T47D (cell line): ENCODE measurements at places on chromosomes 3 and 15.

GRCh38 chr3:126130981-126131745 is 47.2 kb upstream of the SLC41A3 start:
- DNase-seq, result no peak

DNA sequence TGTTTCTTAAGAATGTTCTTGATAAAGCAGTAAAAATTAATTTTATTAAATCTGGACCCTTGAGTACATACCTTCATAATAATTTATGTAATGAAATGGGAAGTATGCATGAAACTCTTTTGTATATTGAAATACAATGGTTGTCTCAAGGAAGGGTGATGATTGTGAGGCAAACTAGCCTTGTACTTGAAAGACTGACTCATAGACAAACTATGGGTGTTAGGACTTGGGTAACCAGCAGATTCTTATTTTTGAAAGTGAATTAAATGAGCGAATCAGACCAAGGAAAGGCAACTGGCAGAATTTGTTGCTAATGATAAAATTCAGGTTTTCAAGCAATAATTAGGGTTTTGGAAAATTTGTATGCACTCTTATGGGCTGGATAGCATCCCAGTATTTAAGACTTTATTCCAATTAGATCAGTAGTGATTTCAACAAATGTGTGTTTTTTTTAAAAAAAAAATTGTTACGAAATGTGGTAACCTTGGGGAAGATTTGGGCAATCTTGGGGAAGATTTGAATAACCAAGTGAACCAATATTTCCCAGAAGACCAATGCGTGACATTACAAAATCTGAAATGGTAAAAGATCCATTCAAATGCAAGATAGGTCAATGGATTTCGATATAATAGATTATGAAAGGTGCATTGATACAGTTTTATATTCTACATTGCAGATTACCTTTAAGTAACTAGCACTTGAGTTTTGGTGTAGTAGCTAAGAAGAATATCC is 42.0 kb downstream of the ATP2C1 start:
- no peak for DNase-seq

GRCh38 chr3:154247806-154248415 is 76.4 kb downstream of the DHX36 start:
- no peak for DNase-seq

DNA sequence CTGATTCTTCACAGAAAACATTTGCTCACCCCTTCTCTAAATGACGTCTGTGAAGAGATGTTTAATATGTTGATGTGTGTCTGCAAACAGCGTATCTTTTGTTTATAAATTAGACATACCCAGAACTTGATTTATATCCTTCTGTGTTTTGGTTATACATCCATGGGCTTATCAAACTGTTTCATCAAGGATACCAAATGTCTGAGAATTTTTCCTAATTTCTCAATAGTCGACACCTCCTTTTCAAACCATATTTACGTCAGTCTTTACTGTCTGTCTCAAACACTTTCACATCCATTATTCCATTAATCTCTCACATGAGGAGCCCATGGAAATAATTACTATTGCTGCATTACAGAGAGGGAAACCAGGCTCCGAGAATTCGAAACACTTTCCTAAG is 85.4 kb downstream of the FGF12 start:
- DNase-seq, result no peak

DNA sequence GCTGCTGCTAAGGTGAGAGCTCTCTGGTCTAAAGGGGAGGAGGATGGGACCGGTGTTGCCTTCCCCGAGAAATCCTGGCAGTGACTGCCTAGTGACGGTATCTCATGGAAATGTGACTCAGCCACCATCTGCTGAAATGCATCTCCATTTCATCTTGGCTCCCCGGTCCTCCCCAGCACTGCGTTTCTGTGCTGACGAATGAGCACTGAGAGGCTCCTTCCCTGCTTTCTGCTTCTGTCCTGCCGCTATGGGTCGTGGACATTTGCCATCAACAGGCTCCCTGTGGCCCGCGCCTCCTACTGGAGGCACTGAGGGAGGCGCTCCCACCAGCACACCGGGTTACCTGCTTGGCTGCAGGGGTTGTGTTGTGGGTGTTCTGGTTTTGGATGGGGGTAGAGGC is 13.5 kb upstream of the SEC13 start:
- no peak for DNase-seq

DNA sequence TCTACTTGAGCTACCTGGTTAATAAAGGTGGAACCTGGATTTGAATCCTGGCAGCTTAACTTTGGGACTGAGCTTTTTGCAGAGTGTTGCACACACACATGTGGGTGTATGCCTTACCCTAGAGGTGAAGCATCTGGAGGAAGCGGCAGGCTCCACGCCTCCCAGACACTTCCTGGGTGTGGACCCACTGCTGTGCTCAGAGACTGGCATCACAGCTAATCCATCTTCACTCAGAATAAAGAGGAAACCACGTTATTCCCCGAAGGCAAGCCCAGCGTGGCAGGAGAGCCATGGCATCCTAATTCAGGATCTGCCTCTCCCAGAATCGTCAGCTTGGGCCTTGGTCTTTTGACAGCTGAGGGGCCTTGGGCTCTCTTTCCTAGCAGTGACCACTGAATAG is 25.5 kb downstream of the CCDC13 start:
- no peak for DNase-seq

DNA sequence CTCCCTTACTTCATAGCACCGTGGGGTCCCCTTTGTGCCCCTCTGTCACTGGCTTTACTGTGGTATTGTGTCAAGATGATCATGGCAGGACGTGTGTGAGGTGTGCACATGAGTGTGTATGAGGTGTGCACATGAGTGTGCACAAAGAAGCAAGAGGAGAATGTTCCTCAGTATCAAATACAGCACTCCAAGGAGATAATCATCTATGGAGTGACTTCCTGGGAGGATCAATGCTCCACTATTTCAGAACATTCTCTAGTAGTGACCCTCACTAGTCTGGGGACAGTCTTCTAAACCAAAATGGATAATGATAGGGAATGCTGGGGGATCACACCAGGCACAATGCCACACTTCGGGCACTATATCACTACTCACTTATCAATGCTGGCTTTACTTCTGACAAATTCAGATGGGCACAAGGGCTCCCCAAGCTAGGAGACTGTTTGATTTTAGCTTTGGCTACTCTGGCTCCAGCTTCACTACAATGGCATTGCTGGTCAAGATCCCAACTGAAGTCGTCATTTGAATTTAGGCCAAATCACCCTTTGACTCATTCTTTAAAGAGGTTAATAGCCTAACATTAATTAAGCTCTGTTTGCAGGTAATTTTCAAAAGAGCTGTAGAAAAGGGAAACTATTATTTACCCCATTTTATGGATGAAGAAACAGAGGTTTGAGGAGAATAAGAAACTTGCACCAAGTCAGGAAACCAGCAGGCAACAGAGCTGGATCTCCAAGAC is 124.1 kb downstream of the THRB start:
- no peak for DNase-seq

- DNase-seq, result no peak
Observed at GRCh38 chr3:41080141-41080540, 119.2 kb upstream of the CTNNB1 start.

GRCh38 chr3:35785234-35785888 is 146.0 kb downstream of the ARPP21 start:
- no peak for DNase-seq

- no peak for DNase-seq
Observed at GRCh38 chr15:60620708-60621107, 141.8 kb upstream of the ICE2 start.

DNA sequence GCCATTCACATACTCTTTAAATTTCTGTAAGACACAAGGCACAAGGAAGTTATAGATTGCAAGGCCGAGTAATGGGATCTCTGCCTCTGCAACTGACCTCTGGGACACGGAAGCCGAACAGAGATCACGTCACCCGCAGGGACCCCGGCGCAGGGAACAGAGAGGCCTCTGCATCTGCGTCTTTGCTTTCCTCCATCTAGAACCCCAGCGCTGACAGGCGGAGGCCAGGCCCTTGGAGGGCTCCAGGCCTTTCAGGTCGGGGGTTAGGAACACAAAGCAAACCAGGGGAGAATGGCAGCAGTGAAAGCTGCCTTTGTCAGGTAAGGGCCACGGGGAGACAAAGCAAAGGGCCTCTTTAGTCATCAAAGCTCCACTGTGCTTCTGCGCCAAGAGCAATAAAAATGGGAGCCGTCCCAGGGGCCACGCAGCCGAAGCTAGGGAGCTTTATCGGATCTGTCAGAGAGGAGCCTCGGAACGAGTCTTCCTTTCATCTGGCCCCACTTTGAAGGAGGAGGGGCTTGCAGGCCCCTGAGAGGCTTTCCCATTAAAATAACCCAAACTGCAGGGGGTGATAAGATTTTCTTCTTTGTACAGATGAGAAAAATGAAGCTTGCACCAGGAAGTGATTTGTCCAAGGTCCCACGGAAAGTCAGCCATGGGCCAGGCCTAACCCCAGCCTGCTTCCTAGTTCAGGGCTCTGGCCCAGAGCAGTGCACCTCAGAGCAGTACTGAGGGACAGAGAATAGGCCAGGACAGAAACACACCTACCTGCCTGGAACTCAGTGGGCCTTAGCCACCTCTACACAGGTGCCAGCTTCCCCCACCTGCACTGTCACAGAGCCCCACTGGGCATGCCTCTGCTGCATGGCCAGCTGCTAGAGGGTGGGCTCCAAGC is 84.4 kb upstream of the RAD18 start:
- no peak for DNase-seq

DNA sequence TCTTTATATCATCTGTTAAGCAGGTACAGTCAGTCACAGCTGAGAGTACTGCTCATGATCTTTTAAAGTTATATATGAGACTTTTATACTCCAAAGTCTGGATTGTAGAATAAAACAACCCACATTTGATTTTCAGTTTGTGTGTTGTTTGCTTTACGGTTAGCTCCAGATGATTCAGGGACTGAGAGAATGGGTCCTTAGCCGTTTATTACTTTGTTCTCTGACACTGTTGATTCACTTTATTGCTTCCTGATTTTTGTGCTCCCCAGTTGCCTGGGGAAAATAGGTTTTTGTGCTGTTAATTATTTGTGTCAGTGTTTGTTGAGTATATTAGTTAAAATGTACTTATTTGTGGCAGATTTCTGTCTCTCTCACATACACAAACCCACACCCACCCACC is 8.6 kb upstream of the EBLN2 start:
- DNase-seq, result no peak

- no peak for DNase-seq
Observed at GRCh38 chr3:161548301-161548700, 51.7 kb downstream of the OTOL1 start.

GRCh38 chr3:20837676-20838302 is 651.8 kb upstream of the SGO1 start:
- DNase-seq, result no peak

GRCh38 chr15:38225381-38225780 is 27.3 kb upstream of the SPRED1 start:
- DNase-seq, result no peak
